Inflammatory macrophage (primary cell): ENCODE measurements at places on chromosomes 12 and 14.
A peak's percentile ranks its signal among the peaks of the same experiment; 100 is the strongest.

GRCh38 chr12:70243510-70244371, 508 bp downstream of the CNOT2 start:
- DNase-seq = peak; percentile 72

DNA sequence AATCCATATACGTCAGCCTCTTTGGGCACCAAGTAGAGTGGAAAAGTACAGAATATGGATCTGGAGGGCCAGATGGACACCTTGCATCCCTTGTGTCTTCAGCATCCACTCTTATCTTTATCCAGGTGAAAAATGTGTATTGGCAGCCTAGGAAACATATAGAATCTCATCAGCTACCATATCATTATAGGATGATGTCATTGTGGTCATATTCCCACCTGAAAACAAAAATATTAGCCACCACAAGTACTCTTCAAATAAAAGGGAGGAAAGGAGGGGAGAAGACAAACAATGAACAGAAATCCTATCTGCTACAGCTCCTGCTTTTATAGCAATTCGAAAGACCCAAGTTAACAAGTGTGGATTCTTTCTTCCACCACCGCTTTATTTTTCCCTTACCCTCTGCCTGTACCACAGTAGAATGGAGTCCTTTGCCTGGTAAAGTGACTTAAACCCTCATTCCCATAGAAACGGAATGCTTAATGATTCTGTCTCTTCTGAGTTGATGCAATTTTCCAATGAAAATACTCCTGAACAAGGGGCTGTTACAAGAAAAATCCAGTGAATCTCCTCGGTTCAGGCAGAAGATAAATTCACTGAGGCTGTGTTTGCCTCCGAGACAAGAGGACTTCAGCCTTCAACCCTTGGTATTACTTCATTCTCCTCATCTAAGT, 13.8 kb upstream of the IL26 start:
- DNase-seq = no peak

GRCh38 chr12:15701206-15701605, 88.0 kb downstream of the EPS8 start:
- DNase-seq = no peak

DNA sequence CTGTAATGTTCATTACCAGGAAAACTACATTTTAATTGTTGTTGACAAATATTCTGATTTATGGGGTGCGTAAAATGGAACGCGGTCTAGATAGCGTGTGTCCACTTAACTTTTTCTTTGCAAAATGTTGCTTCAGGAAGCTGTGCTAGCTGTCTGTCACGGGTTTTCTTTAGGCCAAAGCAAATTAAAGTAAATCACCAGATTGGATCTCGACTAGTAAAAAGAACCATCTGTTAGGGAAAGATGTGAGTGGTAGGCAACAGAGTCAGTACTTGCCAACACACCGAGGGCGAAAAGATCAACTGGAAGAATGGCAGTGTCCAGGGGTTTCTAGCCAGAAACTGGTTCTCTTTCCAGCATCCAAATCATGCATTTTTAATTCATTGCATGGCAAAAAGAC, 404.9 kb upstream of the TMPO start:
- DNase-seq = no peak

- DNase-seq = peak; percentile 65
Measured at GRCh38 chr12:109393437-109394345, 46.0 kb downstream of the MYO1H start.

- no peak for DNase-seq
Measured at GRCh38 chr14:104356020-104356737, 217.8 kb downstream of the KIF26A start.
